ENCODE measurements at places on chromosomes 7 and 10.
A peak's percentile ranks its signal among the peaks of the same experiment; 100 is the strongest.

DNA sequence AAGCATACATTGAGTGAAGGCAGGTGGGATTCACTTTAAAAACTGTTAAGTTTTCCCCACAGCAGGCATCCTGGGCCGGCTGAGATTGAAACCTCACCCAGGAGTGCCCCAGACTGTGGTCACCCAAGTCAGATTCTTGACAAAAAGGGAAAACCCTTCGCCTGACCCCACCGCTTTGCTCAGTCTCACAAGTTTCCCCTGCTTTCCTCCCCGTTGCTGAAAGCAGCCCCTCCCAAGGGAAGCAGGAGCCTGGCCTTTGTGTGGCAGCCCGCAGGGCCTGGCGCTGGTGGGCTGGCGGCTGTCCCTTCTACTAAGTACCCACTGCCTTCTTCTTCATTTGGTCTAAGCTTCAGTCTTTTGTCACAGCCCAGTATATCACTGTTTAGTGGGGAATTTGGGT lies 16.0 kb downstream of the RNF32 start:
- DNase-seq: no peak

GRCh38 chr10:119333146-119333792 lies 125.9 kb downstream of the GRK5 start:
- DNase-seq: peak; percentile 56

GRCh38 chr10:49187044-49187484 lies 1.1 kb downstream of the TMEM273 start:
- DNase-seq: no peak

DNA sequence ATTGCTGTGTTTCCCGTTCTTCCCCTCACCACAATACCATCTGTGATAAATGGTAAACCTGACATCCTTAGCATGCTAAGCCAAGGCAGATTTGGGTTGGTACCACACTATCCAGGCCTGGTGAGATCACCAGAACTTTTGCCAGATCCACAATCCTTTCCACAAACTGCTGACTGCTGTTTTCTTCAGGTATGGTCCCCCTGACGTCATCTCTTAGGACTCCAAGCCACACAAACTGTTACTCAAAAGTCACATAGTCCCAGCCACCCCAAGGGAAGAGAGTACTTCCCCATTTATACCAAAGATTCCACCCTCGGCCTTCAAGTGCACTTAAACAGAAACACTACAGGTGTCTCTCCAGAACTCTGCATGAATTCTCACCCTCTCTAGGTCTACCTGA lies 34.8 kb downstream of the SLC25A13 start:
- no peak for DNase-seq

DNA sequence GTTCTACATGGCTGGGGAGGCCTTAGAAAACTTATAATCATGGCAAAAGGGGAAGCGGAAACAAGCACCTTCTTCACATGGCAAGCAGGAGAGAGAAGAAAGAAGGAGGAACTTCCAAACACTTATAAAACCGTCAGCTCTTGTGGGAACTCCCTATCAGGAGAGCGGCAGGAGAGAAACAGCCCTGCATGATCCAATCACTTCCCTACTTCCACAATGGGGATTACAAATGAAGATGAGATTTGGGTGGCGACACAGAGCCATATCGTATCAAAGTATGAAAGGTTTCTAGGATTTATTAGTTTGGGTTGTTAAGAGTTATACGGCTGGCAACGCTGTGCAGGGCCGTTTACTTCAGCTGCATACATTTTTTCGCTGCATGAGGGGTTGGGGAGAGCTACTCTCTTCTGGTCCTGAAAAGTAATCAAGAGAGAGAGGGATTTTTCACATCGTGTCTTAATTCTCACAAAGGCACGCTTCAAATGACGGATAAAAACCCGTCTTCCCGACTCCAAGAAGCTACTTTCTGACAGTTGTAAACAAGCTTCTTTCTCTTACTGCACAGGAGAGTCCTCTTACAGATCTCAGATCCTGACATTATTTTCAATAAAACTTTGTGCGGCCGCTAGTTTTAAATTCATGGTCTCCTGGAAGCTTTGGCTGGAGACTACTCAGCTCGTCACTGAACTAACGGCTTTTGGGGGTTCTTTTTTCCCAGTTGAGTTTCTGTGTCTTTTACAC lies 751 bp upstream of the GTPBP10 start:
- DNase-seq: peak; percentile 64

GRCh38 chr7:145134377-145134776 lies 298.5 kb upstream of the TPK1 start:
- no peak for DNase-seq

GRCh38 chr10:124651402-124651891 lies 92.7 kb downstream of the FAM53B start:
- no peak for DNase-seq

GRCh38 chr10:3248526-3249306 lies 76.1 kb upstream of the PITRM1 start:
- peak; percentile 93 for DNase-seq

- DNase-seq: no peak
These were observed 42.0 kb downstream of the MYL10 start for GRCh38 chr7:101586906-101587677.

GRCh38 chr7:144782883-144783282 lies 53.0 kb downstream of the TPK1 start:
- DNase-seq: no peak

DNA sequence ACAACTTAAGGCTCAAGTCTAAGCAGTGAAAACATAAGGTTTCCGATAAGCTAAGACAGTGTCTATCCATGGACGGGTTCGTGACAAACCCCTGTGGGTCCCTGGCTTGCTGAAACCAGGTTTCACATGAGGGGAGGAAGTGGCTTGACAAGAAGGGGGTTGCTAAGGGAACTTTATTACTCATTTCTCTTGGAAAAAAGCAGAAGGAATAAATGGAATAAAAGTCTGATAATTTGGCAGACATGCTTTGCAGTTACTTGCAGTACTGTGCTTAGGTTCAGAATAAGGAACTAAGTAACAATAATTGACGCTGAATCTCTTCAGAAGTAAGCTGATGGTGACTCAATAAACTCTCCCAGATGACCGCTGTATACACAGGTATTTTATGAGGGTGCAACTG lies 34.7 kb downstream of the RBM17 start:
- no peak for DNase-seq

DNA sequence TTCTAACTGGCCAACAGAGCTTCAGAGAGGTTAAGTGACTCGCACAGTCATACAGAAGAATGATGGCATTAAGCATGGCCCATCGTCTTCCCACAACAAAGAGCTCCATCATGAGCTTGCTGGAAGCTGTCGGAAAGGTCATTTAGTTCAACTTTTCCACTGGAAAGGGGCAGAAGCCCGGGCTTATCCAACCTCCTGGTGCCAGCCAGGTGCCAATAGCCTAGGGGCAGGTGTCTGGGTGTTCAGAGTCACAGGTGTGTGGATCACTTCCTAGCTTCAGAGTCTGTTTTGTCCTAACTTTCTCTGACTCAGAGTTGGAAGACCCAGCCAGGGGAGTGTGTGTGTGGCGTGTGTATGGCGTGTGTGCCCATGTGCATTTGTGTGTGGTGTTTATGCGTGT lies 1.3 kb upstream of the TRPV6 start:
- no peak for DNase-seq

GRCh38 chr7:46784732-46785131 lies 797.2 kb downstream of the TNS3 start:
- peak; percentile 90 for DNase-seq

- no peak for DNase-seq
These were observed 115.6 kb upstream of the RNF32 start for GRCh38 chr7:156524818-156525597.

- DNase-seq: no peak
These were observed 55.3 kb upstream of the MGMT start for GRCh38 chr10:129411772-129412171.

GRCh38 chr7:145863-146262 lies 46.5 kb upstream of the FAM20C start:
- DNase-seq: no peak

DNA sequence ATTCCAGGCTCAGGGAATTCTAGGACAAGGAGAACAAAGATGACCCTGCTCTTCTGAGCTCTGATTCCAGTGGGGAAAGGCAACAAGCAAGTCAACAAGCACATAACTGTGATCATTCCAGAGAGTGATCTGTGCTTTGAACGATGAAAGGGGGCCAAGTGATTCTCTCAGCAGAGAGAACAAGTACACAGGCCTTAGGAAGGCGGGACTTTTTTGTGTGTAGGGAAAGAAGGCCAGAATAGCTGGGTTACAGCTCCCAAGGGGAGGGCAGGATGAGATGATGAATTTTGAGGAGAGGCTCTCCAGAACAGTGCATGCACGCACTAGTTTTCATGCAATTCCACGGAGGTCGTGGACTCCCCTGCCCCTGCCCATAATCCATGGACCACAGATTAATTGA lies 565.2 kb downstream of the SDK1 start:
- no peak for DNase-seq

DNA sequence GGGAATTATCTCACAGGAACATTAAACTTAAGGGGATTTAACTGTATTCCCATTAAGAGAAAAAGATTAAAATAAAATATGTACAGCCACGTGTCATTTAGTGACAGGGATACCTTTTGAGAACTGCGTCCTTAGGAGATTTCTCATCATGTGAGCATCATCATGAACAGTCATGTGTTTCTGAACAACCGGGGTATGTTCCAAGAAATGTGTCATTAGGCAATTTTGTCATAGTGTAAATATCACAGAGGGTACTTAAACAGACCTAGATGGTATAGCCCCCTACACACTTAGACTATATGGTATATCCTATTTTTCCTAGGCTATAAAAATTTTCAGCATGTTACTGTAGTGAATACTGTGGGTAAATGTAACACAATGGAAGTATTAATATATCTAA lies 840.3 kb downstream of the CNTNAP2 start:
- DNase-seq: no peak

- peak; percentile 18 for DNase-seq
These were observed 217.8 kb upstream of the HPS1 start for GRCh38 chr10:98664329-98665042.

DNA sequence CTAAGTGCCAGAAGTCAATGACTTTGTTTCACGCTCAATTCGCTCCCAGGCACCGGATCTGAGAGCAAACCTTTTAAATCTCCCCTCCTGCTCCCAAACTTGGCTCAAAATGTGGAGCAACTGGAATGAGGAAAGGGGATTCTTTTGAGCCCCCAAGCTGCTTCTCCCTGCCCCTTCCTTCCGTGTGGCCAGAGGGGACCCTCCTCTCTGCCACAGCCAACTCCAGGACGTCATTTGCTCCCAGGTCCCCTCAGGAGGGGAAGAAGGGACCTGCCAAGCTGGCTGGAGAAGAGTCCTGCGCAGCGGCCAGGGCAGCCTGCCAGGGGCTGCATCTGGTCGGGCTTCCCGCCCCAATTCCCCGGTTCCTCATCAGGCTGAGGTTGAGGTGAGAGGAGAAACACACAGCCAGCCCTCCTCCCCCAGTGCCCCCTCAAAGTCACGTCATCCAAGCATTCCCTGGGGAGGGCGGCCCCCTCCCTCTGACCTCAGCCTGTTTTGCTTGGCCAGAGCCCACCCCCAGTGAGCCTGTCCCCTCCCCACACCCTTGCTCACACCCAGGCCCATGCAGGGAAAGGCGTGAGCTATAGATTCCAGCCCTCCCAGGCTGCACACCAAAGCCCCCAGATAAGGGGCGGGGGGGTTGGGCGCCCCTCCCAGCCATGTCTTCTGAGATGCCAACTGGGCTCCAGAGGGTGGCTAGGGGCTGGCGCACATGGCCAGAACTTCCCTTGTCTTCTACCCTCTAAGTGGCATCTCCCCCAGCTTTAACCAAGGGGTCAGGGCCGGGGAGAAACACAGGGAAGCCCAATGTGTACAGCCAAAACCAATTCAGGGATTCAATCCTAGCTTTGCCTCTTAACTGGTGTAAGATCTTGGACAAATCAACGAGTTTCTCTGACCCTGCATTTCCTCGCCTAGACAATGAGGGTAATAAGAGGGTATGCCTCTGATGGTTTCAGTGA lies 35.0 kb downstream of the SH3PXD2A start:
- no peak for DNase-seq

DNA sequence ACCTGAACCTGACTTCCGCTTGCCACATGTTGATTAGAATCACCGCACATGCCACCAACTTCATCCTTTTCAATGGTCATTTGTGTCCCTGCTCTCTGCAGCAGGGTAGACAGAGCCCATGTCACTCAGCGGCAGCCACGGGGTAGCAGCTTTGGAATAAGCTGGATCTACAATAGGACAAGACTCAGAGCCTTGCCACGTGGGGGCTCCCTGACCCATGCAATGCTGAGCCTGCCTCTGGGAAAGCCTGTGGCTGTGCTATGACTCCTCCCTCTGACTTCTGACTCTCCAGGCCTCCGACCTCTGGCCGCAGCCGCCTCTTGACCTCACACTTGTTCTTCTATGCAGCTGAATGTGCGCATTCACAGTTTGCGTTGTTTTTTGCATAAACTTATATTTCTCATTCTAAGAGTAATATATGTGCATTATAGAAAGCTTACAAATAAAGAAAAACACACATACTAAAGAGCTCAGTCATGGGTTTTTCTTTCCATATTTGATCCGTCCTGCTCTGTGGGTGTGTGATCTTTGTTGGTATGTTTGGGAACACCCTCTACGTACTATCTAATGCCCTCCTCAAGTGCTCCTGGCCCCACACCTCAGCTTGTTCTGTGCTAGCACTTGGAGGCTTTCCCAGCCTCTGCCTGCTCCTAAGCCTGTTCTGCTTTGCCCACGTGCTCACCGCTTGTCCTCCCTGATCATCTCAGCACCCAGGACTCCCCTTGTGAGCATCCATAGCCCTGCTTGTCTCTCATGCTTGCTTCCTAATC lies 198.0 kb upstream of the MKI67 start:
- no peak for DNase-seq

DNA sequence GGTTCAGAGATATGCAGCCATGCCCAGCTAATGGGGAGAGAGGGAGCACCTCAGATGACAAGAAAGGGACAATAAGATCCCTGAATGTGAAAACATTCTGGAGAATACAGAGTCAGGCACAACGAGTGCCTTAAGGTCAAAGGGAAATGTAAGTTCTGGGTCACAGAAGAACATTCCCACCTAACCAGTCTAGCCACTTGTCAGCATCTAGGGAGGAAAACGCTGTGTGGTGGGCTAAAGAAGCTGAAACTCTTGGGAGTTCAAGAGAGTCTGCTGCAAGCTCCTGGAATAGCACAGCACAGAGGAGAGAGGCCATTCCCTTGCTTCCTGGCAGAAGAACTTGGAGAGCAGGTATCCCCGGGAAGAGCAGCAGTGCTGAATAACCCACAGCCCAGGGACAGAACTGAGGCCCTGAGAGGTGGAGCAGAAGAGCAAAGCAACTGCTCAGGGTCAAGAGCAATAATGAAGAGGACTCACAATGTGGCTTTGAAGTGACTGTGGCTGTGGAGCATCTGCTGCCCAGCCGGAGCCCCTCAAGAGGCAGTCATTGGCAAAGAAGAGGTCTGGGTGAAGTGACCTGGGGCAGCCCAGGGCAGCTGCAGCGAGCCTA lies 182.3 kb downstream of the NPSR1 start:
- DNase-seq: no peak

GRCh38 chr10:114544045-114544659 lies 113.9 kb downstream of the ABLIM1 start:
- no peak for DNase-seq
